ENCODE measurements at places on chromosomes 12 and 14.

DNA sequence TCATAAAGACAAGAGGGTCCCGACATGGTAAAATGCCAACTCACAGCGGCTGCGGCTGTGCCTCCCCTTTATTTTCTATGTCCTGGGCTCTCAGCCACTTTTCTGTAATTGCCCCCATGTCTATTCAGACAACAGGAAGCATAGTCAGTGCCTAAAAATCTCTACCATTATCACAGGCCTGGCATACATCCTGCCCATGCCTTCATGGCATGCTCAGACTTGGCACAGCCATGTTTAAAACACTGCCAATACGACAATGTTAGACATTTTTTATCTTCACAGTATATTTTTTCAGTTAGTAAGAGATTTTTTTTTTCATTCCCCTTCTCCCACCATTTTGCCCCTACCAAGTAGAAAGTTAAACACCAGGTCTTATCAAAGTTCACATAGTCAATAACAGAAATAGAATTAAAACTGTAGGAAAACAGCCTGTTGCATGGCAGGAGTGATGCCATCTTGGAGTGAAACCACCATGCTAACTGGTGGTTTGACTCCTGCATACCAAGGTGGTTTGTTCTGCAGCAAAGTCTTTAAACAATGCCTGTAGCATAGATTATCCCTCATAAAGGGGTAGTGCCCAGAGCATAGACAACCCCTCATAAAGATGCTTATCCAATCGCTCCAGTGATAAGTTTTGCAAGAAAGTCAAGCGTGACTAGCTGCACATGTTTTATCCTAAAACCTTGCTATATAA is 18.9 kb upstream of the CERS5 start:
- peak; percentile 61 for DNase-seq

DNA sequence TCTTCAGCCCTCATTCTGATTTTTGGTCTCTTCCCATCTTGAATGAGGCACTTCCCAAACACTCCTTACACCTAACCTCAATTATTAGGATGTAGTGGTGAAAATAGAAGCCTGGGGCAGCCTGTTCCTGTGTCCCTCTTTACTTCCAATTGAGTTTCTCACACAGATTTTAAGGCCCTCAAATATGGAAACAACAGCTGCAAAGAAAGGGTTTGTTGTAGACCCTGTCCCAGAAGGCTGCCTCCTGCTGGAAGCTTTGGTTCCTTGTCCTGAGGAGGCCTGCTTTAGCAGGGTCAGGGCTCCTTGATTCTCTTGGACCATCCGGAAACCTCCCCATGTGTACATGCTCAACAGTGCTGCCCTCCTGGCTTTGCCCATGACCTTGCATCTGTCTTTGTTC is 101.3 kb downstream of the TGFB3 start:
- DNase-seq: no peak

DNA sequence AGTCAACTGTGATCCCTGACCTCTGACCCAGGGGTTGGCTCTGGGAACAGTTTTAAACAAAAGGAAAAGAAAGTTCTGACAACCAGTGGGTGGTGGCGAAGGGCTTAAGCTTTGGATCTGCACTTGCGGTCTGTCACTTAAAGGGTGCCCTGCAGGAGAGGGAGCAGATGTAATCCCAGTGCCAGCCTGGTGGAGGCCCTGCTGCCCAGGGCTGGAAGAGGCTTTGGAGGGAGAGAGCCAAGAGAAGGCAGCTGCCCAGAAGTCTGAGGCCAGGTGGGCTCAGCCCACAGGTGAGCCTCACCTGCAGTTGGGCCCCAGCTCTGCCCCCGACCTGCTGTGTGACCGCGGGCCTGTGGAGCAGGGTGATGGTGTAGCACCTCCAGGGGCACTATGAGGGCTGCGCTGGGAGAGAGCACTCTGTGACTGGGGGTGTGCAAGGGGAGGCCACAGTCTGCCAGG is 19.1 kb downstream of the SH2B3 start:
- DNase-seq: no peak

- DNase-seq: no peak
Observed at GRCh38 chr14:91586410-91586809, 76.3 kb upstream of the PPP4R3A start.

DNA sequence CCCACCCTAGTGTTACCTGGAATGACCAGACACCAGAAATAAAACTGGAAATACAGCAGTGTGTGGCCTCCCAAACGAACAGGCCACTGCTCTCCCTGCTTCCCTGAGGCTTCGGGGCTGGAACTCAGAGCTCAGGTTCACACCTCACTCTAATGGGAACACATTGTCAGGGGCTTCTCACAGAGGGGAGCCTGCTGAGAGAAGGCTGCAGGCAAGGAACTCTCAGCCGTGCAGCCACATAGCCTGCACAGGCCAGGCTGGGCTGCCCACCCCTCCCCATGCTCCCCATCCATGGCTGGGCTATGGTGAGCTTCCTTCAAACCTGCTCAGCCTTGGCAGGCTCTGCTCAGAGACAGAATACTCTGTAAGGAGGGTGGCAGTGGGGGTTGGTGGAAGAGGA is 302.5 kb downstream of the EMP1 start:
- no peak for DNase-seq

DNA sequence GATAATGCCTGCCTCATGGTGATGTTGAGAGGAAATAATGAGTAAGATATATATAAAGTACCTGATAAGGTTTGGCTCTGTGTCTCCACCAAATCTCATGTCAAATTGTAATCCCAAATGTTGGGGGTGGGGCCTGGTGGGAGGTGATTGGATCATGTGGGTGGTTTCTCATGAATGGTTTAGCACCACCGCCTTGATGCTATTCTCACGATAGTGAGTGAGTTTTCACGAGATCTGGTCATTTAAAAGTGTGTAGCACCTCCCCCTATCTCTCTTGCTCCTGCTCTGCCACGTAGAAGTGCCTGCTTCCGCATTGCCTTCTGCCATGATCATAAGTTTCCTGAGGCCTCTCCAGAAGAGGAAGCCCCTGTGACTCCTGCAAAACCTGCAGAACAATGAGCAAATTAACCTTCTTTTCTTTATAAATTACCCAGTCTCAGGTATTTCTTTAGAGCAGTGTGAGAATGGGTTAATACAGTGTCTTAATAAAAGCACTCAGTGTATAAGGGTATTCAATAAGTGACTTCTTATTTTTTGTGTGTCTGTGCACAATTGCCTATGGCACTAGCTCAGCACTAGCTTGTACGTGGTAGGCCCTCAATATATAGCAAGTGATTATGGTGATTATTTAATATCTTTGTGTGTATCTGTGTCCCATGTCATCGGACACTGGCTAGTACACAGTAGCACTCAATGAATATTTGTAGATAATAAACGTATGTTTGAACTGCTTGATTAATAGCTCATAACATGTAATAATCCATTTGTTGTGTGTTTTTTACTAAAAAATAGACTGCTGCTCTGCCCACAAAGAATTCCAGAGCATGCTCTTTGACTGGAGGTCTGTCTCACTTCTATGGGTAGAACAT is 138.1 kb upstream of the LMNTD1 start:
- no peak for DNase-seq

- no peak for DNase-seq
Observed at GRCh38 chr12:113917393-113917792, 48.7 kb downstream of the RBM19 start.

GRCh38 chr12:68378872-68379606 is 46.9 kb upstream of the MDM1 start:
- no peak for DNase-seq

DNA sequence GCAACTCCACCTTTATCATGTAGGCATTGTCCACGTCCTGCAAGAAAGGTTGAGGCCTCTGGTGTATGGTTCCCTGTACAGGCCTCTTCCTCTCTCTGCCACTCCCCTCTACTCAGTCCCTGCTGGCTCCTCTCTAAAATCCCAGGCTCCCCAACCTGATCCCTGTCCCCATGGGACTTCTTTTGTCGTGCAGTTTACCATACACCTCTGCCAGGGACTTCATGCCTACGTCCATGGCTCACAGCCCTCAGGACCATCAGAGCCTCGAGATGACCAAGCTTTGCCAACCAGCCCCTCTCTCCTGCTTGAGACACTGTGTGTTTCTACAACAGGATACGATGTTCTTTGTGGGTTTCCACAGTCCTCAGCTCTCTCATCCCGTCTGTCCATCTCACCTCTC is 2.9 kb downstream of the KRT2 start:
- no peak for DNase-seq

GRCh38 chr14:88698651-88699050 is 94.1 kb downstream of the EML5 start:
- no peak for DNase-seq

DNA sequence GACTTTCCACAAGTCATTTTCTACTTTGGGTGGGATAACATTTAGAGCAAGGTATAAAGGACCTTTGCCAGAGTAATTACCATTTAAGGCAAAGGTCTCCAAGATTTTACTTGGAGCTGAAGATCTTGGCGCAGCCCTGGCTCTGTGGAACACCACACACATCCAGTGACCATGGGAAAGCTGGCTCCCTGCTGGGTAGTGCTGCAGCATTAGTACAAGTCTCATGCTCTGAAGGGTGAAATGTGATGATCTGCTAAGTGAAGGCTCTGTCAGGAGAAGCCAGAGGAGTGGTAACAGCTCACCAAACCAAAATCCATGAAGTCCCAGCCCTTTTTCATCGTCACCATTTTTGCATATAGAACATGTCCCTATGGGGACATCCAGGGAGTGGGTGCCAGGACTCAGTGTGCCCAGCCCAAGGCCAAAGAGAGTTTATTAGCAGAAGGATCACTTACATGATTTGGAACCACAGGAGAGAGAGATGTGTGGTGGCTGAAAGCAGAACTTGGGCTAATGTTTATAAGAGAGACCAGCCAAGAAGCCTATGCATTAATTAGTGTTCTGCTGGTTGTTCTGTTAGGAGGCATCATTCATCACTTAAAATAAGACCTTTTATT is 110.7 kb downstream of the SLC38A6 start:
- DNase-seq: no peak

GRCh38 chr12:72330301-72330700 is 58.1 kb downstream of the TRHDE start:
- no peak for DNase-seq

DNA sequence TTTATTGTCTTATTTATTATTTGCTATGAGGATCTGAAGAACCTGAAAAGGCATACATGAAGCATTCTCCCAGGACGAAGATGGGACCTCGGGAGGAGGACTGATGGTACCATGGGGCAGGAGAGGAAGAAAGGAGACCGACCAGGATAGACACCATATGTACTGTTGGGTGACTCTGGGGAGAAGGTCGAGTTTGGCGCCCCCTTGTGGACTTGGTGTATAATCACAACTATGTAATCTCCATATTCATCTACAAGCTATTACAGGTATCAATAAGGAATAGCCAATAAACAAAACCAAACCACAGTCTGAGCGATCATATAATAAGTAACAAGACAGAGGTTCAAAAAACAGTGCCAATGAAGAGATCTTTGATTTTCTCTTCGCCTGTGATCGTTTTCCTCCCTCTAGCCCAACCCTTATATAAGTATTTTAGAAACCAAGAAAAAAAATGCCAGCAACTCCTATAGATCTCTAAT is 139.1 kb downstream of the SPTSSA start:
- peak; percentile 38 for DNase-seq

All from amniotic epithelial cell (primary cell).